ENCODE measurements at places on chromosomes 3 and 15.

- DNase-seq, result no peak
Observed at GRCh38 chr3:52792961-52793695, 1.5 kb upstream of the ITIH3 start.

DNA sequence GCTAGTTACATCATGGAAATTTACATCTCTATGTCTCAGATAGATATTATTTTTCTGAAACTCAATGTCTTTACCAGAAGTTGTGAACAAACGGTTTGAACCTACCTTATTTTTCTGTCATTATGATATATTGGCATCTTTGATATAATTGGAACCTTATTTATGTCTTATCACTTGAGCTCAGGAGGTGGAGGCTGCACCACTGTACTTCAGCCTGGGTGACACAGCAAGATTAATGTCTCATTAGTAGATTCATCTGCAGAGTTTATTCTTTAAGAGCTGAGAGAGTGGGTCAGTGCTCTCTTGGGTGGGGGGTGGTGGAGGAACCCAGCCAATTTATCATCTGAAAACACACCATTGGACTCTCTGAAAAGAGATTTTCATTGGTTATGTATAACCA is 21.4 kb downstream of the SCG3 start:
- DNase-seq, result no peak

- no peak for DNase-seq
Observed at GRCh38 chr3:156764751-156765150, 61.4 kb upstream of the LEKR1 start.

- no peak for DNase-seq
Observed at GRCh38 chr15:94081829-94082228, 149.5 kb upstream of the MCTP2 start.

GRCh38 chr3:88105325-88105724 is 44.4 kb upstream of the C3orf38 start:
- DNase-seq, result no peak

- no peak for DNase-seq
Observed at GRCh38 chr3:161349529-161350312, 21.6 kb downstream of the SPTSSB start.

GRCh38 chr15:90686435-90687218 is 30.5 kb upstream of the BLM start:
- no peak for DNase-seq

DNA sequence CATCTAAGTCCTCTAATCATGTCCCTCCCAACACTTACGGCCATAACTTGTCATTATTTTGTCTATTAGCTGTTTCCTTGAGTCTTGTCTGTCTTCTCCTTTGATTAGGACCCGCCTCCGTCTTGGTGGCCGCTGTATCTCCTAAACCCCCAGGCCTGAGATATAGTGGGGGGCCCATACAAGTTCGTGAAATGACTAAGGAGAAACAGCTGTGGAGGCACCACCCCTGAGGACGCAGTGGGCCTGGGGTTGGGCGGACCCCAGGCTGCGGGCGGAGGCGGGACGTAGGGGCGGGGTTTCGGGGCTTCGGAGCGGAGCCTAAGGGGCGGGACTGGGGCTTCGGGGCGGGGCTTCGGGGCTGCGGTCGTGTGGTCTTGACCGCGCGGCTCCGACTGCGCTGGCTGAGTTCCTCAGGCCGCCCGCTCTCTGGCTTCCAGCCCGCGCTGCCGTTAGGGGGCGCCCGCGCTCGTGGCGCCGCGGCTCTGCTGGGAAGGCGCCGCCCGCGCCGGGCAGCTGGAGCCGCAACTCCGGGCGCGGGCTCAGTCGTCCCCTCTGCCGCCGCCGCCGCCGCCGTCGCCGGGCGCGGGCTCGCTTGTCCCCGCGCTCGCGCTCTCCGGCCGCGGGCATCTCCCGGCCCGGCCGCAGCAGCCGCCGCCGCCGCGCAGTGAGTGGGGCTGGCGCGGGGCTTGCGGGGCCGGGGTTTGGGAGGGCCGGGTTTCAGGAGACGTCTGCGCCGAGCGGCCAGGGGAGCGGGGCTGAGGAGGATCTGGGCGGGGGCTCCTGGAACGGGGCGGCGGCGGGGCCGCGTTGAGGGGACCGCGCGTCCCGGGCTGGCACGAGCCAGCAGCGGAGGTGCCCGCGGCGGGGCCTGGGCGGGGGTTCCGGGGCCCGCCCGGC is at the start of gene KCTD6:
TSS of gene KCTD6 (plus strand) at position 591 of the 897 bp plus-strand sequence. CDS start 6,660 bp downstream, outside the sequence.
- DNase-seq, result peak; percentile 74

- DNase-seq, result no peak
Observed at GRCh38 chr3:135056084-135056730, 261.1 kb downstream of the EPHB1 start.

DNA sequence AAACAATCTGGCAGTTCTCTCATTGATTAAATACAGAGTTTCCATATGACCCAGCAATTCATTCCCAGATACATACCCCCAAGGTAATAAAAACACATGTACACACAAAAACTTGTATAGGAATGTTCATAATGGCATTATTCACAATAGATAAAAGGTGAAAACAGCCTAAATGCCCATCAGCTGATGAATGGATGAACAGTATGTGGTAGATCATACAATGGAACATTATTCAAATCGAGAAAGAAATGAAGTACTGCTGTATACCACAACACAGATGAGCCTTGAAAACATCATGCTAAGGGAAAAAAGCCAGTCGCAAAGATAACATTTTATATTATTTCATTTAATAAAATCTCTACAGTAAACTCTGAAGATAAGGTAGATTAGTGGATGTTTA is 71.2 kb downstream of the SLTM start:
- DNase-seq, result no peak

DNA sequence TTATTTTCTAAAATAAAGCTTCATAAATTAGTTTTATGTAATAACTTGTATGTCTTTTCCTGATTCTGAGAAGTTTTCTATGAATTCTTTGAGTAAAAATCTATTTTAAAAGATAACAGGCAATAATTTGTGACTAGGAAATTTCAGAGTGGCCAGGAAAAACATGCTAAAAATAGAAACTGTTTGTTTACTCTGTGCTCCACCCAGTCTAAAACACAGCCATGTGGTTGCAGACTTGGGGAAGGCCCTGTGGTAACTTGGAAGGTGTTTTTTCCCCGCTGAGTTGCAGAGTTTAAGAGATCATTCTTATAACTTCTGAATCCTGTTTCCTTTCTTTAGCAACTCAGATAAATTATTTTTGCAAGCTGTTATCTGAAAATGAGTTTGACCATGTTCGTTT is 21.9 kb downstream of the PLCL2 start:
- DNase-seq, result no peak

- no peak for DNase-seq
Observed at GRCh38 chr3:107662586-107662985, 139.8 kb downstream of the BBX start.

DNA sequence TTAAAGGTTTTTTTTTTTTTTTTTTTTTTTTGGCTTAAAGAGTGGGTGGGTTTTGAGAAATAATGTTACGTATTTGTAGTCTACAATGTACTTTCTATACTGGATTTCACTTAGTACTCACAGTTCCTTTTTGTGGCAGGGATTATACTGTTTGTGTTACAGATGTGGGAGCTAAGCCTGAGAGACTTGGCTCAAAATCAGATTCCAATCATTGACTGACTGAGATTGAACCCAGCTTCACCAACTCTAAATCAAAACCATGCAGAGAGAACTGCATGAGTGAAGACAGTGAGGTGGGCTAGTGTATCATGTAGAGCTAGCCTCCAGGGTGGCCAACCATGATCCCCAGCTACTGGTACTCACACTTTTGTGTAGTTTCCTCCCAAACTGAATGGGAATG is 68.0 kb downstream of the TMEM108 start:
- no peak for DNase-seq

DNA sequence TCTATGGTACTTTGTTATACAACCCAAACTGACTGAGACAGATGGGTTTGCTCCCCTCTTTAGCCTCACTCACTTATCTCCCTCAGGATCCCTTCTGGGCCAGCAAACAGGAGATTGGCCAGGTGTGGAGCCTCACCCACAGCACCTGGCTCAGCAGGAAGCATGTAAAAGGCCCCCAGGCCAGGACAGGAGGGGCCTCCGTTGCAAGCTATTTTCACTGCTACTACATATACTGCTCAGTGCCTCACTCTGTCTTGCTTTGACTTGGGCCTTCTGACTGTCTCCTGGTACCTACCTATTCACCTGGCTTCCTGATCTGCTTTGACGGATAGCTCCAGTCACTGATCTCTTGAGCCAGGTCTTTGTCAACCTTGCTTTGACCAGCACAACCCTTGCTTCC is 20.4 kb upstream of the TPM1 start:
- DNase-seq, result no peak

GRCh38 chr3:189786479-189787064 is 155.4 kb downstream of the TP63 start:
- no peak for DNase-seq

- DNase-seq, result no peak
Observed at GRCh38 chr3:184291738-184292445, 7.1 kb upstream of the PSMD2 start.

DNA sequence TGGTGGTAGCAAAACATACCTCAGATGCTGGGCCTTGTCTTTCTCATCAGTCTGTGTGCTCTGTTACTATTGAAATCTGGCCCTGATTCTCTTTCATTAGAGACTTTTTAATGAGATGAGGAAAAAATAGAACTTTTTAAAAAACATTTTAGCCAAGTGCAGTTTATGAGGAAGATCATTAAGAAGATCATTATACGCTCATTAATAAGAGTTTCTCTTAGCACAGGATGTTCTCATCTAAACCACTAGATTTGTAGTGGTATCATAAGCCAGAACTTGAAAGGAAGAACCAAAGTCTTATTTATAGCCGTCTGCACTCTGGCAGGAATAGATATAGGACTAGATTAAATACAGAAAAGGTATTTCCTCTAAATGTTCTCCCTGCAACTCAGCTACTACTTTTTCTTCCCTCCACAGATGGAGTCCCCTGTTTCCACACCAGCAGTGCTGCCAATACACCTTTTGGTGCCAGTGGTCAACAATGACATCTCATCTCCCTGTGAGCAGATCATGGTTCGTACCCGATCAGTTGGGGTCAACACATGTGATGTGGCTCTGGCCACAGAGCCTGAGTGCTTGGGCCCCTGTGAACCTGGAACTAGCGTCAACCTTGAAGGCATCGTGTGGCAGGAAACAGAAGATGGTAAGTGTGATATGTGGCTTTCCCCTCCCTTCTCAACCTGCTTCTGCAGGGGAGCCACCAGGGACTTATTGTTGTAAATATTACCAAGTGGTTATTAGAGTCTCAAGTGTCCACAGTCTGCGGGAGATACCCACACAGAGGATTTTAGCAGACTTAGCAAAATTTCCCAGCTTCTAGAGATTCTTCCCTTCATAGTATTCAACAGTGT is 152.8 kb downstream of the RBPMS2 start:
- peak; percentile 16 for DNase-seq

DNA sequence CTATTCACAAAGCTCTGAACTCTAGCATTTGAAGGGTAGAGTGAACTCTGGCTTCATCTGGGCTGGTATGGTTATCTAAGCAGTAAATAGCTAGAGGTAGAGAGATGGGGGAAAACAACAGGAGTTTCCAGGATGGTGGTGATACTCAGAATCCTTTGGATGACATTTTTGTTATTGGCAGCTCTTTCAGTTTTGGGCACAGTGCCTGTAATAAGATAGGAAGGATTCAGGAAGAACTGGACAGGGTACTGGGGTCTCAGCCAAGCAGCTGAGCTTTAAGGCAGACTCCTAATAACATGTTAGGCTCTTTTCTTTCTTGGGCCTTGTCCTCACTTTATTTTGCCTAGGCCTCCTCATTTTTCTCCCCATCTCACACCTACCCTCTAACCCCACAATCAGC is 338.5 kb downstream of the CADM2 start:
- no peak for DNase-seq

- DNase-seq, result no peak
Observed at GRCh38 chr3:23640471-23641146, 165.1 kb upstream of the UBE2E1 start.

DNA sequence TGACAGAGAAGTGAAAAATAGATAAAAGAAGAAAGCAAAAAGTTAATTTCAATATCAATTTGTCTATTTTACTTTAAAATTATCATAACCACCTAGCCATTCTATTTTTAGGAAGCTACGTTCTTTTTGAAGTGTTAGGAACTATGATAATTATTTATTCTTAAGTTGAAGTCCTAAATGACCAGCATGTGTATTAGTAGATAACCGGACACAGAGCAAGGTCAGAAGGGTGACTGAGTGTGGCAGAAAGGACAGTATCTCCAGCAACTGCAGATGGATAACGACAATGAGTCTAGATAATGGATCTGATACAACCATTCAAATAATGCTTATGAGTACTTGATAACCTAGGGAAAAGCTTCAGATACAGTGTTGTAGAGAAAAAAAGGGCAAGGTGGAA is 198.0 kb downstream of the PDE8A start:
- DNase-seq, result no peak

GRCh38 chr3:32239307-32240158 is 1.1 kb downstream of the CMTM8 start:
- no peak for DNase-seq

DNA sequence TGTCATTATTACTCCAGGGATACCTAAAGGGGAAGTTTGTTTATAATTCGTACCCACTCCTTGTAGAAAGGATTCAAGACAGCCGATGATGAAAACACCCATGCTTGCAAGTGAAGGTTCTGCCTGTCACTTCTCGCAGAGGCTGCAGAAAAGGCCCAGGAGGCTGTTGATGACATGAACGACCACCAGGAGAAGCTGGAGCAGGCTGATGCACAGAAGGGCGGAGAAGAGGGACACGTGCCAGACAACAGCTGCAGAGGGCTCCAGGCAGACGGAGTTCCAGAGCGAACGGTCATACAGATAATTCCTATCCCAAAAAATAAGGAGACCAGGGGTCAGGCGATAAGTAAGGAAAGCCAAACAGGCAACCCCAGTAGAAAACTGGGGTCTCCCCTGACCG is 5.7 kb upstream of the DYNLT2B start:
- no peak for DNase-seq

GRCh38 chr3:111173906-111174305 is 102.3 kb downstream of the NECTIN3 start:
- DNase-seq, result no peak

GRCh38 chr3:190059242-190059590 is 61.5 kb downstream of the P3H2 start:
- DNase-seq, result no peak

DNA sequence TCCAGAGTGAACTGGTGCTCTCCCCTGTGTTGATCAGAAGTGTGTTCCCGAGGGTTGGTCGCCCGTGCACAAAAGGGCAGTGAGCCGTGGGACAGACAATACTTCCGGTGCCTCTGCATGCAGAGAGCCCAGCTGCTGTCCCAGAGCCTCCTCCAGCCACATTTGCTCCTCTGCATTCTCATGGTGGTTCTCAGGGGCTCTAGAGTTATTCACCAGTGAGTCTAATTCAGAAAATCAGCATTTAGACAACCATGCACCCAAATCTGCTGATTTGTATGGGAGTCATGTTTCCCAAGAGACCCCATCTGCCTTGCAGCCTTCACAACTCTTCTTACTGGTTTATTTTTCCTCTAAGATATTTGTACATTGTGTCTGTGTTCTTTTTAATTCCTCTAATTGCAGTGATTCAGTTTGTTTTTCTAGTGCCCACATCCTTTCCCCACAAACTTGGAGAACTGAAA is 107.0 kb upstream of the SPRED1 start:
- DNase-seq, result no peak

DNA sequence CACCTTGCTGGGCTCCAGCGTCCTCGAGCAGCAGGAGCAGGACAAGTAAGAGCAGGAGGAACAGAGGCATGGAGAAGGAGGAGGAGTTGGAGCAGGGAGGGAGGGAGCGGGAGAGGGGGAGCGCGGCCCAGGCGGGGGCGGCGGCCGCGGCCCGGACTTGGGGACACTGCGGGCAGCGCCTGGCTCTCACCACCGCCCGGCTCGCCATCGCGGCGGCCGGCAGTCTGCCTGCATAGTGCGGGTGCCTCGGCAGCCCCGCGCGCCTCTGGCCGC is 440 bp downstream of the DCBLD2 start:
- no peak for DNase-seq

All from stimulated activated CD8-positive, alpha-beta memory T cell treated with anti-CD3 and anti-CD28 coated beads, Interleukin-2, amount 100 ng/mL, for 1 hour (primary cell).